ENCODE measurements at places on chromosomes 5 and 9. TPM values are rescaled to one million over a fixed set of nuclear protein-coding genes. Genes with fewer than 3 reads are reported as not detected.
A peak's percentile ranks its signal among the peaks of the same experiment; 100 is the strongest.

DNA sequence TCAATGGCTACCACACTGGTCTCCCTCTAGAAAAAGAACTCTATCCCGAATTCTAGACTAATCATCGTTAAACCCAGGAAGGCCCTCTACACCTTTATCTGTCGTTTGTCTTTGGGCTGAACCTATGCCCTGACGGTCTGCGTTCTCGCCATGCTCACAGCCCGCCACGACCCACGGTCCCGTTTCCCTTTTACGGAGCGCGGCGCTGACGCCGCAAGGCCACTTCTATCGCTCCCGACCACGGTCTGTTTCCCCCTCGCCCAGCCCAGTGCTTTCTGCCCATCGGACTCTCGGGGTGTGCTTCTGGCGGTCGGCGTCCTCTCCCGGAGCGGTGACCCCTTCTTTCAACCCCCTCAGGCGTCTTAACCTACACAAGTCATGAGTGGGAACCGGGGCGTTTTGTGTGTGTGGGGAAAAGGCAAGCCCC lies 974 bp downstream of the C9orf40 start:
- DNase-seq, result peak; percentile 39

DNA sequence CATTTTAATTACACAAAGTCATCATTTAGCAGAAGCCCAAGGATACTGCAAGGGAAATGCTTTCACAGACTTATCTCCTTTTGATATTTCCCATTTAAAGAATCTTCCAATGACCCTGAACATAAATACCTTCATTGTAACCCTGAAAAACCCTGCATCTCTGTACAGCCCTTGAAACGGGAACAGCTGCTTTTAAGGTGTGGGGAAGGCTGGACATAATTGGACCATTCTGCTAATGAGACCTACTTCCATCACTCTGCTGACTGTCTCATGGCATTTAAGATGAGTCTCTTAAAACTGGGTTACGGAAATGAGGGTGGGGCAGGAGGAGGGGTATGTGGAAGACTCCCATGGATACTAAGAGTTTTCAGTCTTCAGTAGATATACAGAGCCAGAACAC lies 485.8 kb downstream of the BRINP1 start:
- no peak for DNase-seq

DNA sequence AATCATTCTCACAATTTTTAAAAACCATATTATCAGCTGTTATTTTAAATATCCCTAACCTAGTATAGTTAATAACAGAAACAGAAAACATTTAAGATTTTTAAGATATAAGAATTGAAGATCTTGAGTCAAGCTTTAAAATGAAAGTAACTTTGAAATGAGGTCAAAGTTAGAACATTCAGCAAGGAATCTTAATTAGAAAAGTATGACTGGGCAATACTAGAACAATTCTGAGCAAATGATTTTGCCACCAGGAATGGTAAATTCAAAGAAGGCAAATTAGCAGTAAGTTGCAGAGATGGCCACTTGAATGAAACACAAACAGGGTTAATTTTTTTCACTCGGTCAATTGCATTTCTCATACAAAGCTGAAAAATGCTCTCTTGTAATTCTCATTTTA lies 117.9 kb downstream of the NXNL2 start:
- DNase-seq, result no peak

The ATP10B gene
- total RNA-seq, result not detected

The SPATA31A1 gene
- total RNA-seq, result not detected

The TNFSF15 gene
- 0.39 TPM for total RNA-seq

- DNase-seq, result no peak
Measured at GRCh38 chr9:93679536-93680442, 103.4 kb downstream of the PHF2 start.

The C8G gene
- total RNA-seq, result 1.1 TPM

DNA sequence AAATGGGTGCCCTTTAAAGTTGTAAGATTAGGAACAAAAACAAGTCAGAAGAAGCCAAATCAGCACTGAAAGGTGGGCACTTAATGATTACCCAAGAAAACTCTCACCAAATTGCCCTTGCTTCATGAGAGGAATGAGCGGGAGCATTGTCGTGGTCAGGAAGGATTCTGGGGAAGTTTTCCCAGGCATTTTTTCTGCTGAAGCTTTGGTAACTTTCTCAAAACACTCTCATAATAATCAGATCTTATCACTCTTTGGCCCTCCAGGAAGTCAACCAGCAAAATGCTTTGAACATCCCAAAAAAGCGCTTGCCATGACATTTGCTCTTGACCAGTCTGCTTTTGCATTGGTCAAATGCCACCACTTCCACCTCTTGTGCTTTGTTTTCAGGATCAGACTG lies 10.4 kb upstream of the PCDHGC3 start:
- DNase-seq, result no peak

DNA sequence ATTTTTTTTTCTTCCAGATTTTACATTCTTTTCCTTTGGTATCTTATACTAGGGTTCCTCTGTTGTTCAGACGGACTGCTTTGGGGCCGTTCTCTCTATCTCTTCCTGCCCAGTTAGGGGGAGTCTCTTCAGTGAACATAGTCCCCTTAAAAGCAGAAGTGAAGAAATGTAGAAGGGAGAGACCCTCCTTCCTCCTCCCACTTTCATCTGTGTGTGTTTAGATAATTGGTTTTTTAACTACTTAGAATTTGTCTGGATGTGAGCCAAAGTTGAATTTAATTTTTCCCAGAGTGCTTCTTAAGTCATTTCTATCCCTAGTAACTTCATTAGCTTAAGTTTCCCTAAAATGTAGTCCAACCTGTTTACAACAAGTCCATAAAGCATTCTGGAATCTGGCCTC lies 167.5 kb downstream of the HACD4 start:
- DNase-seq, result no peak

The STC2 gene
- 316 TPM for total RNA-seq

DNA sequence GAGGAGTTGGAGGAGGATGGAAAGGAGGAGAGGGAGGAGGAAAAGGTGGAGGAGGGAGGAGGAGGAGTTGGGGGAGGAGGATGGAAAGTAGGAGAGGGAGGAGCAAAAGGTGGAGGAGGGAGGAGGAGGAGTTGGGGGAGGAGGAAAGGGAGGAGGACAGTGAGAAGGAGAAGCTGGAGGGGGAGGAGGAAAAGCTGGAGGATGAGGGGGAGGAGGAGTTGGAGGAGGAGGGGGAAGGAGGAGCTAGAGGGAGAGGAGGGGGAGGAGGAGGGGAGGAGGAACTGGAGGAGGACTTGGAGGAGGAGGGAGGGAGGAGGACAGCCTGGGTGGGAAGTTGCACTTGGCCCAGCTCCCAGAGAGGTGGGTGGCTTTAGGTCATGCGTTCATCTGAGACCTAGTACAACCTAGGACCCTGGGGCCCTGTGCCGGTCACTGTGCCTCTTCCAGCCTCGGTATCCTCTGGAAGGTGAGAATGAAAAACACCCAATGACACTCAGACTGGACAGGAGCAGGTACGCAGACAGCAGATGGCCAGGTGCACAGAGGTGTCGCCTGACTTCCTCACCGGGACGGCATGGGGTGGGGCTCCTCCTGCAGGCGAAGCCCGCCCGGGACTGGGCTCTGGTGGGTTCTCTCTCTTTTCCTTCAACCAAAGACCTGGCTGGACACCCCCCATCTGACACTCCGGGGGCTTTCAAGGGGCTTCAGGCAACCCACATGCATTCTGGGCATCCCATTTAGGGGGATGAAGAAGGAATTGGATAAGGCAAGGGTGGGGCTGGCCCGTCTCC lies 12.2 kb upstream of the SLC2A6 start:
- DNase-seq, result no peak

- DNase-seq, result no peak
Measured at GRCh38 chr9:84001621-84002020, 21.0 kb downstream of the RMI1 start.

DNA sequence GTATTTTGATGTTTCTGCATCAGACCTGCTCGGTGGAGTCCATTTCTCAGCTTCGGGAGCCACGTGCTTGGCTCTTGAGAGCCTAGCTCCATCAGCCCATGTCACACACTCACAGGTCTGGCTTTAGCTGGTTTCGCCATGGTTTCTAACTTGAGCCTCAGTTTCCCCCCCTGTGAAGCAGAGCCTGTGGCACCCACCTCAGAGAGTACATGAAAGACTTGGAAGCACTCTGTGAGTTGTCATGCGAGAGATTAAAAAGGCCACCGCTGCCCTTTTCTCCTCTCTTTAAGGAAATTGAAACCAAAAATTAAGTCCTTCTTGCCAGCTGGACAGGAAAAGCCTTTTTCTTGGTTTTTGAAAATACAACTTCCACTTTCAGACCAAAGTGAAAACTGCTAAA lies 8.8 kb downstream of the TENT4A start:
- no peak for DNase-seq

The LIX1 gene
- not detected for total RNA-seq

The C5 gene
- total RNA-seq, result 4.2 TPM

The RLN2 gene
- not detected for total RNA-seq

GRCh38 chr5:153702265-153702664 lies 211.8 kb downstream of the GRIA1 start:
- DNase-seq, result no peak

DNA sequence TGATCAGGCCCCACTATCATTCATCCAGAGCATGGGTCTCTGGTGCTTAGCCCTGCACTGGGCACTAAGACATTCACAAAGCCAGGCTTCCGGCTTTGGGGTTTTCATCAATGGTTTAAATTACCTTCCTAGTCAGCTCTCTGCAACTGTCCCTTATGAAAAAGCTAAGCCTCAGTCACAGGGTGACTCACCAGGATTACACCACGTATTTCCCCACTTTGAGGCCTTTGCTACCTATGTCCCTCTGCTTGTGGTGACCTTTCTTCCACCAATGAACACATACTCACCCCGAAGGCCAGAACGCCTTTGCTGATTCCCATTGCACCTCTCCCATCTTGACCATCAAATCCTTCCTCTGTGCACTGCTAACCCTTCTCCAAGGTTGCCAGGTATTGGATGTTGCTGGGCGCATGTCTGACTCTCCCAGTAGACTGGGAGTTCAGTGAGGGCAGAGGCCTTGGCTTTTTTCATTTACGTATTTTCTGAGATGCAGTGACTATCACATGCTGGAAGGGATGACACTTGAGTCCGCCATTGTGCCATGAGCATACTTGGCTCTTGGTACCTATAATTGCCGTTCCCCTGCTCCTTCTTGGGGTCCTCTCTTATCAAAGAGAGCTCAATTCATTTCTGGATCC lies 58.7 kb upstream of the TNFSF8 start:
- DNase-seq, result peak; percentile 66

DNA sequence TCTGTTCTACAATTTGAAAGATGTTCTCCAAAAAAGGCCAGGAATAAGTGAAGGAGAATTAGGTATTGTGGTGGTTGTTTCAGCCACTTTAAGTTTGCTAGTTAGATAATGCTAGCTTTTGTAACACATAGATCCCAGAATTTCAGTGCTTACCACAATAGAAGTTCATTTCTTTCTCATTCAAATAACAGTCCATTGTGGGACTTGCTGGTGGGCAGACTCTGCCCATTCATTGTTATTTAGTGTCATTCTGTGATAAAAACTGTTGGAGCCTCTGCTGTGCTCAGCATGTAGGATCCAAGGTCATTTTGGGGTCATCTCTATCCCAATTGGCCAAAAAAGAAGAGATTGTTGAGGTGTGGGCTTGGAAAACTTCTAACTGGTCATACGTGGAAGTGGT lies 106.8 kb downstream of the CCDC192 start:
- DNase-seq, result no peak

DNA sequence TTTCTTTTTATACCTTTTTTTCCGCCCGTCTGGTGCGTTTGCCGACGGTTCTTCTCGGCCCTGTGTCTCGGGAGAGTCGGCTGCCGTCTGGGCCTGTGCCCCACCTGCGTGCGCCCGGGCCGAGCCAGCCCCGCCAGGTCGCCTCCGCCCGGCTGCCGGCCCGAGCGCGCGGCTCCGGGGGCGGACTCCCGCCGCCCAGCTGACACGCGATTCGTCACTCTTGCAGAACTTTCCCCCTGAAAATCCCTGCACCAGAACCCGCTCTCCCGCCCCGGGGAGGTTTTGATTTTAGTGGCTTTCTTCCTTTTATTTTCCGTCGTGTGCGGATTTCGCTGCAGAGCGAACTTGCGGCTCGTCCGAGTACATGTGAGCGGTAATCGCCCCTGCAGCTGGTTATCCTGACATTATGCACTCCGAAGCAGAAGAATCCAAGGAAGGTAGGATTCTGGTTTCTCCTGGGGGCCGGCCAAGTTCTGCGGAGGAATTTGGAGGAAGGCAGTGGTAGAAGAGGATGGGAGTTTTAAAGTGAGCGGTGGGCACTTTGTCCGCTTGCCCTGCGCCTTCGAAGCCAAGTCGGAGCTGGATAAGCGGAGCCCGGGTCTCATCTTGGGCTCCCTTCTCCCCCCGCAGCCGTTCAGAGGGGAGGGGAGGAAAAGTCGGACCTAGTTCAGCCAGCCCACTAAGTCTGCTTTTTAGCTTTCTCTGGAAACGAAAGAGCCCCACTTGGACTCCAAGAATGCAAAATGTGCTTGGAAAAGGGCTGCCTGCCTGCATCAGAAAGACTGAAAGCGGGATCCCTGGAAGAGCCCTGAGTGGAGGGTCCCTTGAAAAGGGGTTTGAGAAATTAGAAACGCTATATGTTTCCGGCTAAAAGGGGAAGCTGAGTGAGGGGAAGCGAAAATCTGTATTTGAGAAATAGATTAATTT lies at the start of gene TNFAIP8:
Gene TNFAIP8 (plus strand): TSS at position 335 of the 927 bp plus-strand sequence. CDS start 72 bp downstream, at position 407.
- peak; percentile 73 for DNase-seq

DNA sequence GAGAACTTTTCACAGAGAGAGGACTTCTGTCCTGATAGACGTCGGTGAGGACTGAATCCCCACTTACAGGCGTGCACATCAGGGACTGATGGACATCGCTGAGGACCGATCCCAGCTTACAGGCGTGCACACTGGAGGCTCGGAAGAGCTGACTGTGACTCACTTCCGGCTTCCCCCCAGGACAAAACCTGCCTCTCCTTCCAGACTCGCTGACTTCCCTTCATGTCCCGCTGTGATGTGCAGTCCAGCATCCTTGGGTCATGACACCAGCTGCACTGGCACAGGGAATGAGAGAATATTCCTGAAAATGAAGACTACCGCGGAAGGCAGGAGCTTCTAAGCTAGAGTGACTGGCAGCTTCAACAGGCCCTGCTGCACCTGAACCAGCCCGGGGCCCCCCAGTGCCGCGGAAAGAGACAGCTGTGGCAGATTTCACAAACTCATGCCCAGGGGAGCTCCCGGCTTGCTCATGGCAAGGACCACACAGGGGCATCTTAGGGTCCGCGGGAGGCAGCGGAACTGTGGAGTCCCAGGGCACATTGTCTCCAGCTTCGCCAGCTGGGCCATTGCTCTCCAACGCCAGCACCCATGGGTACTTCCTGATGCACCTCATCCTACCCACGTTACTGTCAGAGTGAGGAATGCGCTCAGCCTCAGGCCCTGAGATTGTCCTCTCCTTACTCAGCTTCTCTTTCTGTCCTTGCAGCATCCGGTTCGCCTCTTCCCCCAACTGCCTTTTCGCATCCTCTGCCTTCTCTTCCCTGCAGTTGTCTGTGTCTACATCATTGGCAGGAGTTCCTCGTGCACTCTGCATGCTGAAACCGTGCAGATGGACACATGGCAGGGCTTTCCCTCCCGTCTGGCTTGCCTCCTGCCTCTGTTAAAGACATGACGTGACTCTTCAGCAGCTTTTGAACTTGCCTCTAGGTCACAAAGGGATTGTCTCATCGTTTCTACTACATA lies 29.5 kb downstream of the SURF6 start:
- DNase-seq, result no peak

The NEURL1B gene
- 7.6 TPM for total RNA-seq

GRCh38 chr5:2724031-2724581 lies 27.4 kb downstream of the IRX2 start:
- DNase-seq, result no peak

All from MCF 10A (cell line).